ENCODE measurements at places on chromosomes 7 and 10. TPM values are rescaled to one million over a fixed set of nuclear protein-coding genes. Genes with fewer than 3 reads are reported as not detected.

The MKI67 gene
- total RNA-seq, result 0.26 TPM

The ERVW-1 gene
- not detected for total RNA-seq

The NUPR2 gene
- total RNA-seq, result not detected

The TBC1D12 gene
- 13.9 TPM for total RNA-seq

The FAM13C gene
- total RNA-seq, result 3.9 TPM

The PIP gene
- total RNA-seq, result not detected

The GDF10 gene
- total RNA-seq, result 25.1 TPM

The HTR7 gene
- 0.77 TPM for total RNA-seq

The HOXA2 gene
- total RNA-seq, result 1.0 TPM

The HEPACAM2 gene
- total RNA-seq, result under 0.01 TPM

The RSU1 gene
- 28.5 TPM for total RNA-seq

The SPACDR gene
- under 0.01 TPM for total RNA-seq

The KIAA1549 gene
- total RNA-seq, result 0.77 TPM

The C10orf143 gene
- total RNA-seq, result 2.0 TPM

The TMEM213 gene
- total RNA-seq, result not detected

The GPR37 gene
- total RNA-seq, result 20.6 TPM

The AGR2 gene
- not detected for total RNA-seq

The PLAC9 gene
- 16.7 TPM for total RNA-seq

The GIMAP7 gene
- total RNA-seq, result not detected

The A1CF gene
- not detected for total RNA-seq

The ZPBP gene
- total RNA-seq, result not detected

The FBH1 gene
- total RNA-seq, result 97.8 TPM

The KLF14 gene
- under 0.01 TPM for total RNA-seq

The TUBAL3 gene
- total RNA-seq, result not detected

The SLC13A4 gene
- 0.50 TPM for total RNA-seq

The RPEL1 gene
- total RNA-seq, result 0.17 TPM

The AMPH gene
- total RNA-seq, result 3.6 TPM

The NEURL1 gene
- total RNA-seq, result not detected

The CYP2C19 gene
- not detected for total RNA-seq

The GPR15LG gene
- total RNA-seq, result not detected

The CNTNAP2 gene
- total RNA-seq, result not detected

The CYP2E1 gene
- total RNA-seq, result 0.50 TPM

The PRXL2A gene
- 13.9 TPM for total RNA-seq

The COBL gene
- 0.26 TPM for total RNA-seq

The POLR2J2 gene
- 1.5 TPM for total RNA-seq

The GPR85 gene
- 9.2 TPM for total RNA-seq

The TEX47 gene
- total RNA-seq, result not detected

The ASB10 gene
- not detected for total RNA-seq

The NPY4R2 gene
- total RNA-seq, result not detected

The SPDYE11 gene
- not detected for total RNA-seq

The PTN gene
- 13.9 TPM for total RNA-seq

The ZNF25 gene
- total RNA-seq, result 14.6 TPM

The PILRA gene
- total RNA-seq, result 0.33 TPM

The GPNMB gene
- 177 TPM for total RNA-seq

Data from fibroblast of lung (primary cell).